ENCODE measurements at places on chromosomes 4 and X.

DNA sequence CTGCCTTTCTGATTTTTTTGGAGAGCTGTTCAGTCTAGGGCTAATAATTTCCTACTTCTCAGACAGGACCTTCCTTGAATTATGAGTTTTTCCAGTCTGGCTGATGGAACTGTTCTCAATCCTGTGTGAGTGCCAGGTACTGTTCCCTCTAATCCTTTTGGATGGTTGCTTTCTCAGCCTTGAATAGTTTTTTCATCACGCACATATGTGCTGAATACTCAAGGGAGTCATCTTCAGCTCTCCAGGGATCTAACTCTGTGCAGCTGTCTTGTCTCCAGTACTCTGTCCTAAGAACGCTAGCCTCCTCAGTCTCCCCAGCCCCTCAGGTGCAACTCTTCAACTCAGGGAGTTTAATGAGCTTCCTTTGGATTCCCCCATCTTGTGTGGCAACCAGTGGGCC is 93.2 kb downstream of the GASK1B start:
- H3K27ac ChIP-seq: no peak overlapping the region
- no peak for DNase-seq
- H3K4me3 ChIP-seq: no peak overlapping the region
- H3K4me1 ChIP-seq: peaks cover 5% of the 10 kb centered on the region
- no peaks in the 10 kb centered on the region for H3K36me3 ChIP-seq
- H3K27me3 ChIP-seq: no peaks in the 10 kb centered on the region

DNA sequence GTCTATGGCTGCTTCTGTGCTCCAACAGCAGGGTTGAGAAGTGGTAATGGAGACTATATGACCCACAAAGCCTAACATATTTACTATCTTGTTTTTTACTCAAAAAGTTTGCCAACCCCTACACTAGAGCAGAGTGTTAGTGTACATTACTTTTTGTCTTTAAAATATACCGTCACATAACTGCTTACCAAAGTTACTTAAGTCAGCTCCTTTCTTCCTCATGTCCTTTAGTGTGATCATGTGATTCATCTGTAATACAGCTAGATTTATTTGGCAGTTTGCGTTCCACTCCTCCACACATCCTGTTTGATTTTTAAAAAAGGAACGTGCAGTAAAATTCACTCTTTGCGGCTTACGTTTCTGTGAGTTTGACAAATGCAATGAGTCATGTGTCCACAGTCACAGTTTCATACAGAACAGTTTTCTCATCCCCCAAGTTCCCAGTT is 162.4 kb upstream of the GPRIN3 start:
- no peaks in the 10 kb centered on the region for H3K4me1 ChIP-seq
- no peaks in the 10 kb centered on the region for H3K36me3 ChIP-seq
- H3K27me3 ChIP-seq: no peaks in the 10 kb centered on the region
- no peak overlapping the region for H3K4me3 ChIP-seq

DNA sequence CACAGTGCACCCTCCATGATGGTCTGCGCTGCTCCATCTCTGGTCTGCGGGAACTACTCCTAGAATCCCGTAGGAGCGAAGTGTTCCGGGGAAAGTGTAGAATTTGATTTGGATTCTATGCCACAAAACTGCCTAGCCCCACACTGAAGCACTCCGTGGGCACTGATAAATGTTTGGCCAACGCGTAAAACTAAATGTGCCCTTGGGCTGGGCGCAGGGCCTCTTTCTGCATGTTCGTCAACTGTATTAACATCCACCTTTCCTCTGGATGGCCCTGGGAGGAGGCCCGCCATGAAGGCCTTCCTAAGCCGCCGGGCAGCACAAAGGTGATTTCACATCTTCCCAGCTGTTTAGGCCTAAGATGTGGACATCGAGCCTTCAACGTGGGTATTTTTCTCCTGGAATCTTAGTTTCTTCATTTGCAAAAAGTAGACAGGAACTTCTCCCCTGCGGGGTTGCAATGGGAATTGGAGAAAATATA is 2.6 kb downstream of the MSX1 start:
- DNase-seq: no peak
- peaks cover 54% of the 10 kb centered on the region for H3K4me1 ChIP-seq
- no peak overlapping the region for H3K27ac ChIP-seq
- peaks cover 7% of the 10 kb centered on the region for H3K36me3 ChIP-seq
- H3K27me3 ChIP-seq: peaks cover 22% of the 10 kb centered on the region
- no peak overlapping the region for H3K4me3 ChIP-seq

DNA sequence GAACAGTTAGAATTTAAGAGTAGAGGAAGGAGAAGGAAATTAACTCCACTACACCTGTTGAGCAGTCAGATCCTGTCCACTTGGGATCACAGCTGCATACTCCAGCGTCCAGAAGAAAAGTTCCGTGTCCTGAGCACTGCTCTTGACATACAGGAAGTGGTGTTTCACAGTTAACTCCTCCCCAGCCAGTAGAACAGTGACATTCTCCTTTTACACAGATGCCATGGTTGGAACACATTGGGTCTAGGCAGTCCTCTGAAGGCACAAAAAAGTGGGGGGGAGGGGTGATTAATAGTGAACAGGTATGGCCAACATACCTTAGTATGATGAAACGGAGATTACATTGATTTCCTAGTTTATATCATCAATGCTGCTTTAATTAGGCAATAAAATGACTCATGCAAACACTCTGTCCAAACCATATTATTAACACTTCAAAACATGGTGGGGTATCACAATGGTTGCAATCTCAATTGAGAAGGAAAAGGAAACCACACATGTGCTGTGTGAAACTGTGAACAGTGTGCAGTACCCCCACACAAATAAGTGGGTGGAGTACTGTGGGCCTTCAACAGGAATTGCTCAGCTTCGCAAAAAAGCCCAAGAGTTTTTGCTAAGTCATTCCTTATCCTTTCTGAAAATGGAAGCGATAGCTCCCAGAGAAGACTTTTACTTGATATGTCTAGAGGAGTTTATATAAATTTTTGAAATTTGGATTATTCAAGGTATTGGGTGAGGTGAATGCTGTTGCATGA is 295.6 kb downstream of the SH2D1A start:
- no peak for DNase-seq
- no peaks in the 10 kb centered on the region for H3K36me3 ChIP-seq
- no peak overlapping the region for H3K27ac ChIP-seq
- no peaks in the 10 kb centered on the region for H3K27me3 ChIP-seq

Data from WTC11 (cell line).